ENCODE measurements at places on chromosomes 12 and 14. TPM values are rescaled to one million over a fixed set of nuclear protein-coding genes. Genes with fewer than 3 reads are reported as not detected.

GRCh38 chr14:24708684-24709083 lies 74.7 kb upstream of the GZMB start:
- H3K4me1 ChIP-seq = no peaks in the 10 kb centered on the region
- no peaks in the 10 kb centered on the region for H3K27me3 ChIP-seq
- no peak for DNase-seq
- H3K36me3 ChIP-seq = no peaks in the 10 kb centered on the region

DNA sequence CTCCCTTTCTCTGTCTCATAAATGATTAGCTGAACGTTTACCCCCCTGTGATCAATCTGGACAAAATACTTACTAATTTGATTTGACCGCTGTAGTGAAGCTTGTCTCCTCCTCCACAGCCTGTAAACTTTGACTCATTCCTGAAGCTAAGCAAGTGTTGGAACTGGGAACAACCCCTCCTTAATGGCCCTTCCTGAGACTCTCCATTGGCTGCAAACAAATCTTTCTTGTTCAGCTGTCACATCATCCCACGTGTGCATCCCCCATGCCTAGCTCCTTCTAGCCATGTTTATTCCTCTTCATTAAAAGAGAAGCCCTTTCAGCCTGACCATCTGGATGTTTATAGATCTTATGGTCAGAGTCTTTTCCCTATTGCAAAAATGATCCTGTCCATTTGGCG lies 281.2 kb downstream of the RGS6 start:
- no peaks in the 10 kb centered on the region for H3K36me3 ChIP-seq
- no peaks in the 10 kb centered on the region for H3K27me3 ChIP-seq
- H3K4me3 ChIP-seq = no peak overlapping the region

GRCh38 chr12:3921526-3921925 lies 48.3 kb upstream of the PARP11 start:
- no peak for DNase-seq
- H3K27me3 ChIP-seq = no peaks in the 10 kb centered on the region
- H3K27ac ChIP-seq = no peak overlapping the region
- no peak overlapping the region for H3K4me3 ChIP-seq
- H3K36me3 ChIP-seq = no peaks in the 10 kb centered on the region

Gene PPP2R5C
- total RNA-seq = 96.2 TPM

Gene CKB
- 1,199 TPM for total RNA-seq

GRCh38 chr12:63952995-63953394 lies 108.5 kb downstream of the SRGAP1 start:
- H3K27me3 ChIP-seq = no peaks in the 10 kb centered on the region
- H3K36me3 ChIP-seq = no peaks in the 10 kb centered on the region
- H3K4me3 ChIP-seq = no peak overlapping the region
- H3K27ac ChIP-seq = no peak overlapping the region

GRCh38 chr12:88600272-88600671 lies 20.0 kb upstream of the KITLG start:
- H3K27ac ChIP-seq = no peak overlapping the region
- no peaks in the 10 kb centered on the region for H3K27me3 ChIP-seq
- no peaks in the 10 kb centered on the region for H3K36me3 ChIP-seq

DNA sequence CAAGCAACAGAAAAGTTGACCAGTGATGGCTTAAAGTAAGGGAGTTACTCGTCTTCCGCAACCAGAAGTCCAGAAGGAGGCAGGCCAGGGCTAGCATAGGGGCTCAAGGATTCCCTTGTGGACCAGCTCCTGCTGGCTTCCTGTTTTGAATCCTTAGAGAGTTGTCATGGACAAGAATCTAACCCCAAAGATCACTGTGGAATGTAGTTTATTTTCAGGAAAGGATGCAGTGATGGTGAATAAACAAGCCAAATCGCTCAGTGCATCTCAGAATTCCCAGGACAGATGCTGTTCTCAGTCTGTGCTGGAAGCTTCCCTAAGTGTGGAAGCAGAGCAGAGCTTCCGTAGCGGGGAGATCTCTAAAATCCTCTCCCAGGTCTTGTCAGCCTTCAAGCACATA lies 311.3 kb downstream of the C12orf75 start:
- H3K4me1 ChIP-seq = no peaks in the 10 kb centered on the region
- H3K27ac ChIP-seq = no peak overlapping the region
- no peak overlapping the region for H3K4me3 ChIP-seq
- no peaks in the 10 kb centered on the region for H3K27me3 ChIP-seq
- DNase-seq = no peak
- no peaks in the 10 kb centered on the region for H3K36me3 ChIP-seq

GRCh38 chr14:73180385-73180805 lies 44.1 kb downstream of the PSEN1 start:
- no peak overlapping the region for H3K4me3 ChIP-seq
- DNase-seq = no peak
- H3K36me3 ChIP-seq = no peaks in the 10 kb centered on the region
- no peaks in the 10 kb centered on the region for H3K4me1 ChIP-seq
- H3K27ac ChIP-seq = no peak overlapping the region
